NCI-H446 (cell line): ENCODE measurements at places on chromosomes 11 and 22.

- no peak for DNase-seq
Measured at GRCh38 chr11:33695051-33695566, 5.5 kb downstream of the C11orf91 start.

DNA sequence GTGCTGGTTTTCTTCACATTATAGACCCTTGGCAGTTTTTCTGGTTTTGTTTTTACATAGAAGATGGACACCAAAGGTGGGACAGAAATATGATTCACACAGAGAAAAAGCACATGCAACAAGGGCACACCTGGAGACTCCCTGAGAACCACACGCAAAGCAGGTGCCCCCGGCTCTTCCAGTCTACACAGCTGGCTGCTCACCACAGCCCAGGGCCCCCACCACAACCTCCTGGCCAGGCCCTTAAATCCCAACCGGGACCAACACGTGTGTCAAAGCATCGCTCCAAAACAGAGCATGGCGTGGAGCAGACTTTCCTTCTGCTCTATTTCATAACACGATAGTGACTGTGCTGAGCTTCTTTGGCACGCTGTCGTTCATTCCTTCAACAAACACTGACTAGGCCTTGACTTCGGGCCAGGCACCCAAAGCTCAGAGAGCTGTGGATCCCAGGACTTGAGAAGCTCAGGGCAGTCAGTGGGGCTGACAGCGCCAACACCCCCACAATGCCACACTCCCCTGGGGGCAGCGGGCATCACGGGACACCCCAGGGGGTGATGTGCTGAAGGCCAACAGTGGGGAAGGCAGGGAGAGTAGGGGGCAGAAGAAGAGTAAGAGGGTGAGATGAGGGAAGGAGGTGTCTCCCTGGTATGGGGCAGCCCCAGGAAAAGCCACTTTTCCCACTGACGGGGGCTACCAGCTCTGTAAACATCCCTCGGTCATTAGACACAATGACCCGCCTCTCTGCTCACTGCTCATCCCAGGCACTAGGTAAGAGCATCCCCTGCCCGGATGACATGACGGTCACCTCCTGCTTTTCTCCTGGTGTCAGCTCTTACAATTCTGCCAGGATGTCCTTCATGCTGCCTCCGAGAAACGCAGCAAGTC lies 26.0 kb downstream of the CELSR1 start:
- DNase-seq = no peak

DNA sequence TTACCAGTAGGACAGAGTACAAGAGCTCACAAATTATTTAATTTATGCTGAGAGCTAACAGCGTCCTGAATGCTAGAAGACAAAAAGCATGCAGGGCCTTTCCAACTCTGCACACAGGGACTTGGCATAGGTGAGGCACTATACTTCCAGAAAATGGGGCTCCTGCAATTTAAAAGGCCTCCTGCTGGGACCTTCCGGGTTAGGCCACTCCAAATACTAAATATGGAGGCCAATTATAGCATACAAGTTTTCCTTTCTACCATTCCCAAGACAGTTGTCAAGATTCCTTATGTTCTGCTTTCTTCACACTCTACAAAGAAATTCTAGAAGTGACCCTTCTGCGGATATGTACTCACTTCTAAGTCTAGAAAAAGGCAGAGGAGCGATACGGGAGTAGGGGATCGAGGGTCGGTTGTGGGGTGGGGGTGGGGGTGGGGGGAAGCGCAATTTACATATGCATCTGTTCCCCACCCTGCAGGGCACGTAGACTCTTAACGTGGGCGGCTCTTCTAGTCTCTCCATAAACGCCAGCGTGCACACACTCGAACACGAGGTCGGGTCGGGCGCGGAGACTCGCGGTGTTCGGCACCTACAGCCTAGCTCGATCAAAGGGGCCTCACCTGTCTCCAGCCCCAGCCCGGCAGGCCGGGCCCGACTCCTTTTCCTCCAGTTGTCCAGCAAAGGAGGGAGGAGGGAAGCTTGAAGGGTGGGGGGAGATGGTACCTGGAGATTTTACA lies 728 bp downstream of the DCUN1D5 start:
- DNase-seq = peak; percentile 39

DNA sequence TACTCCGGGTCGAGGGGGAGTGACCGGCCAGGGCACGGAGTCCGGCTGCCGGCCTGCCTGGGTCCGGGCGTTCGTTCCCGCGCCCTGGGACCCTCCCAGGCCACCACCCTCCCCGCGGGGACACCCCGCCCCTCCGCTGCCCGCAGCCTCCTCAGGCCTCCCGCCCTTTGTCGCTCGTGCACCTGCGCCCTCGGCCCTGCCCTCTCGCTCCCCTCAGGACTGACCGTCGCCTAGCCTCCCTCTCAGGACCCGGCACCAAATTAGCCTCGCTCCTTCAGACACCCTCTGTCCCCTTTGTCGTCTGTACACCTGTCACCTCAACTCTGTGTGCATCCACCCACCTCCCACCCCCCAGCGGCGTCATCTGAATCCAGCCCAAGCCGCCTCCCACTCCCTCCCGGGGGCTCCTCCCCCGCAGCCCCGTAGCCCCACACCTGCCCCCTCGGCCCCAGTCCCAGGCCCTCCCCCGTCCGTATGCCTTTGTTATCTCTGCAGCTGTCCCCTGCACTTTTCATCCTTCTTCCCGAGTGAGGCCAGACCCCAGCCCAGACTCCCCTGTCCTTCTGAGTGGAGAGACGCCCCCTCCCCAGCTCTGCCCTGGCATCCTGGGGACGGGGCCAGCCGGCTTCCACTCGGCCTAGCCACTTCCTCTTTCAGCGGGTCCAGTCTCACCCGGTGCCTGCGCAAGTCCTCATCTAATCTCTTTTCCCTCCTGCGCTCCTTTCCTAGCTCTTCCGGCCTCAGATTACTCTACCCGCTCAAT lies 643 bp downstream of the TIGD3 start:
- no peak for DNase-seq

GRCh38 chr11:5624489-5625279 lies at the start of gene TRIM34:
TRIM34 (plus strand) TSS chr11:5625001; CDS start chr11:5632332, 7,331 bp downstream.
- DNase-seq = no peak

- DNase-seq = no peak
Measured at GRCh38 chr11:118051136-118051610, 25.7 kb upstream of the TMPRSS4 start.

DNA sequence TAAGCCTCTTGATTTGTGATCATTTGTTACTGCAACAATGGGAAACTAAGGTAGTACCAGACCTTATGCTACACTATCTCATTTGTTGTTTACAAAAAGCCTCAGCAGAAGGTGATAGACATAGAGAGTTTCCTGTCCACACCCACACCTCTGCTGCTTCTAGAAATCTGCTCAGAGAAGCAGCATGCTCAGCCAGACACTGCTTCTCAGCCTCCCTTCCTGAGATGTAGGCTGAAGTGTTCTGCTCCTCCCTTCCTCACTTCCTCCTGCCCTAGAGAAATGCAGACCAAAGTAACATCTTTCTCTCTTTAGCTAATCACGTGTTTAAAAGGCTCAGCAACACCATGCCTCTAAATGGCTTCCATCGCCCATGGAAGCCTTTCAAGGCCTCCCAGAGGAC lies 88.4 kb downstream of the SLC1A2 start:
- no peak for DNase-seq

DNA sequence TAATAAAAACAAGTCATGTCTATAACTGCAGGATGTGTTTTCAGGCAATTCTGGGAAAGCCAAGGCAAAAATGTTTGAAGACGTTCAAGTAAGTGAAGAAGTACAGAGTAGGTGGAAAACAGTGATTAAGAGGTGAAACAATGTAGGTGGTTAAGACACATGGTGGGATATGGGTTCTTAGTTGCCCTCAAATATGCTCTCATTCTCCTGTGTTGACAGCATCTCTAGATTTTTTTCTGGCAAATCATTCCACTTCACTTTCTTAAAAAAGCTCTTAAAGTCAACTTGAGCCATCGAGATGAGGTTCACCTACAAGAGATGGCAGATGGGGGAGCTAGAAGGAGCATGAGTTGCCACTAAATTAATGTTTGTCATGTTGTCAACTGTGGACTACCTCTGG lies 1041.0 kb upstream of the CNTN5 start:
- DNase-seq = no peak

GRCh38 chr11:56849250-56849649 lies 100.8 kb upstream of the OR9G4 start:
- no peak for DNase-seq

DNA sequence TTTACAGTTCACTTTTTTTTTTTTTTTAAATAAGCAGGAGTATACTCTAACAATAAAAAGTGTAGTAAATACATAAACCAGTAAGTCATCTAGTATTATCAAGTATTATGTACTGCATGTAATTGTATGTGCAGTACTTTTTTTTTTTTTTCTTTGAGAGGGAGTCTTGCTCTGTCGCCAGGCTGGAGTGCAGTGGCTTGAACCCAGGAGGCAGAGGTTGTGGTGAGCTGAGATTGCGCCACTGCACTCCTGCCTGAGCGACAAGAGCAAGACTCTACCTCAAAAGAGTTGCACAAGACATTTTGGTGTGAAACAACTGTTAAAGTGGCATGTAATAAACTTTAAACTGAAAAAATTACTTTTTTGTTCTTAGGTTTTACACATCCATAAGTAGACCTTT lies 16.7 kb downstream of the BCL2L13 start:
- DNase-seq = no peak

DNA sequence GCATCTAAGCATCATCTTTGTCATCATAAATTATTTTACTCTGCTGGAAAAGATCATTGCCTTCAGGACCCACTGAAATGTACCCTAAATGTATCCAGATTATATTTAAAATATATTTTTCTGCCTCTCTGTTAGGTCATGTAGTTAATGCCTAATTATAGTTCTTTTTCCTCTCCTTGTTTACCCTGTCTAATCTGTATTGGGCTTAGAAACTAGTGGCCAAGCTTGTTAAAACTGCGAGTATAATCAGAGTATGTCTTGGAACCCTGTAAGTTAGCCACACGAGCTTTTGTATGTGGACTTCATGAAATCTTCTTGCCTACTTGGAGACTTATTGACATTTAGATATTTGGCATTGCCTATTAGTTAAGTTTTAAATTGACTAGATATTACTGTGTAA lies 55.6 kb downstream of the ARFGAP2 start:
- DNase-seq = no peak

- no peak for DNase-seq
Measured at GRCh38 chr11:47392546-47393162, 14.3 kb upstream of the SPI1 start.

DNA sequence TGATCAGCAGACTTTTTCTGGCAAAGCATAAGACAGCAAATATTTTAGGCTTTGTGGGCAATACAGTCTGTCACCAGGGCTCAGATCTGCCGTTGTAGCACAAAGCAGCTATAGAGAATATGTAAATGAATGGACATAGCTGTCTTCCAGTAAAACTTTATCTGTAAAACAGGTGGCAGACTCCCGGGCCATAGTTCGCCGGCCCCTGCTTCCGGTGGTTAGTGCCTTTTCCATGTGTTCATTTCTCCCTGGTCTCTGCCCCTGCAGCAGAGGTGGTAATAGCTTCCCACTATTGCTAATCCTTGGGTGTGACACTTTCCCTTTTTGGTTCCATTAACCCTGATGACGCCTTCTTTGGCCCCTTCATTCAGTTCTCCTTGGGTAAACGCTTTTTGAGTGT lies 93.7 kb upstream of the LDLRAD3 start:
- DNase-seq = no peak

DNA sequence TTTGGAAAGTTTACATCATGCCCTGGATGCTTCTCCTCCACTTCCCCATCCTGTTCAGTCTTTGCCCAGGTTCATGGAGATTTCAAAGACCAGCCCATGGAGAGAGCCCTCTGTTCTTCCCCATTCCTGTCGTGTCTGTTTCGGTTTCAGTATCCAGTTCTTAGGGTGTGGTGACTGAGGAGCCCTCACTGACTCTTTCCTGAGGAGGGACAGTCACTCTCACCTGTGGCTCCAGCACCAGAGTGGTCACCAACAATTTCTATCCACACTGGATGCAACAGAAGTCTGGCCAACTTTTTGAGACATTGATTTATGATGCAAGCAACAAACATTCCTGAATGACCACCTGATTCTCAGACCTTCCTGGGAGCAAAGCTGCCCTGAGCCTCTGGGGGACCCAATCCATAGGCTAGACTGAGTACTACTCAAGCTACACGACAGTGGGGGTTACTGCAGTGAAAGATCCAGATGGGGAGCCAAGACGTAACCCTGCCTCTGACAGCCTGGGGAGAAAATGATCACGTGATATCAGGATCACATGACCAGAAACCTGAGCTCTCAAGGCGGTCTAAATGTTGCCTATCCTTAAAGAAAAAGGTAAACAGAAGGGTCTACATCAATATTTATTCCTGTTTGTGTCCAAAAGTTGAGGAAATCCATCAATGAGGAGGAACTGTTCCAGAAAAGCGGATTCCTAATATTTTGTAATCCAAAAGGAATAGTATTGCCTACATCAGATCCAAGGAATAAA lies 76.2 kb upstream of the VPREB1 start:
- DNase-seq = no peak

DNA sequence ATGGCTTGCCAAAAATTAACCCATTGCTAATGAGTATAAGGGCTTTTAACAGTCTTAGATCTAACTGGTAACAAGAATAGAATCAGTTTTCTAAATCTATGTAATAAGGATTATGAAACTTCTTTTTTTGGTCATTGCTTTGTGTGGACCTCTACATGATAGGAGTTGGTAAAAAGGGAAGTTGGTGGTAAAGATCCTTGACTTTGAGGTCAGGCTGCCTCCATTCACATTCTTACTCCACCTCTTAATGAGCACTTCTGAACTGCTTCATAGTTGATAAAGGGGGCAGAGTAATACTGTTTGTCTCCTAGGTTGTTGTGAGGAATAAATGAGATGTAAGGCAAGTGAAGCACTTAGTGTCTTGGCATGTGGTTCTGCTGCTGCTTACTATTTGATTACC lies 10.6 kb downstream of the EIF3M start:
- no peak for DNase-seq

- no peak for DNase-seq
Measured at GRCh38 chr22:39360674-39361413, 11.1 kb downstream of the SYNGR1 start.
